NCI-H524 (cell line): ENCODE measurements at places on chromosomes 4 and X.
A peak's percentile ranks its signal among the peaks of the same experiment; 100 is the strongest.

GRCh38 chr4:133618963-133619362 is 469.9 kb downstream of the PCDH10 start:
- DNase-seq = no peak

DNA sequence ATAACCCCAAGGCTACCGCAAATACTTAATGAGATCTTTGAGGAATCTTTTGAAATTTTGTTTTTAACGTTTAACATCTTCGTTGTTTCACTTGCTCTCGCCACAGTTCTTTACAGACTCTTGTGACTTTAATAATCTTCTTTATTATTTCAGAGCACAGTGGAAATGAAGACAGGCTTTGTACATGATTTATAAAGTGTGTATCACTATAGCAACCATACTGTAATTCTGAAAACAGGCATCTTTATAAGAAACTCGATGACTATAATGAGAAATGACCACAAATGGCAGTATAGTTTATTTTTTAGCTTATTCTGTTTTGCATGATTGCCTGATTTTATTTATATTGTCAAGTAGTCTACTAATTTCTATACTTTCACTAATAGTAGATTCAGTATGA is 224.4 kb upstream of the GALNTL6 start:
- DNase-seq = no peak

DNA sequence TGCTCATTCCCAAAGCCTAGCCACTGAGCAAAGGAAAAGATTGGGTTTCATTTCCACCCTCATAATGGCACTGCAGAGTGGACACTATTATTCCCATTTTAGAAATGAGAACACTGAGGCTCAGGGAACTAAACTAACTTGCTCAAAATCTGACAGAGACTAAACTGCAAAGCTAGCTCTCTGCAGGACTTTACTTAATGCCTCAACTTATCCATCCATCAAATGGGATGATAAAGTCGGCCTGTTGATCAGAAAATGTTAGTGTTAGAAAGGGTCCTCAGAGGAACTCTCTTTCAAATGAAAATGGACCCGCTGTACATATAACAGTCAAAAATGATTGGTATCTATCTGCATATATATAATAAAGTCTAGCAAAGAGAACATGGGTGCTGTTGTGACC is 186.8 kb downstream of the QDPR start:
- no peak for DNase-seq

DNA sequence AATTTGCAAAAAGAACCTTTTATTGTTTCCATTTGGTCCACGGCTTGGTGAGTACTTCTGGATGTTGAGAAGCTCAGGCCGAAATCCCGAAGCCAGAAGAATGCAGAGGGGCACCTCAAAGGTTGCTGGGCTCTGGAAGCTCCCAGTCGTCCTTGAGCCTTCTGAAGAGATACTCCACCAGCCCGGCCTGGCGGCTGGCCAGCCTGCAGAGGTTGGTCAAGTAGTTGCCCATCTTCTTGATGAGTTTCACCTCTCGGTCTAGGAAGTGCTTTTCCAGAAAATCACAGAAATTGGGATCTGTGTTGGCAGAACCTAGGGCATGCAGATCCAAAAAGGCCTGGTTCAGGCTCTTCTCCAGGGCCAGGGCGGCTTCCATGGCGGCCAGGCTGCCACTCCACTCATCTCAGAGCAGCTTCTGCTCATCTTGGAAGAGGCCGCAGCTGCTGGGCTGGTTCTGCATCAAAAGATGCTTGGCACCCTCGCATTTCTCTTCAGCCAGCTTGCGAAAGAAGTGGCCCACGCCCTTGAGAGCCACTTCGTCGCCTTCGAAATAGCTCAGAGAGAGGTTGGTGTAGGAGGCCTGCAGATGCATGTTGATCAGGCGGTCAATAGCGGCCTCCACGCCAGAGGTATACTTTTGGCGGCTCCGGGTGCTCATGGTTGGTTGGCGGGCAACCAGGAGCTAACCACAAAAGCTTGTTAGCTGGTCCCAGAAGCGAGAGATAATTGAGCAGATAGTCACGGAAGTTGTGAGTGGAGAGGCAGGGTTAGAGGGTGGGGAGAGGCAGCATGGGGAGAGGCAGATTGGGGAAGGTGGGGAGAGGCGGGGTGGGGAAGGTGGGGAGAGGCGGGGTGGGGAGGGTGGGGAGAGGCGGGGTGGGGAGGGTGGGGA is 76.5 kb upstream of the TSPAN7 start:
- no peak for DNase-seq

DNA sequence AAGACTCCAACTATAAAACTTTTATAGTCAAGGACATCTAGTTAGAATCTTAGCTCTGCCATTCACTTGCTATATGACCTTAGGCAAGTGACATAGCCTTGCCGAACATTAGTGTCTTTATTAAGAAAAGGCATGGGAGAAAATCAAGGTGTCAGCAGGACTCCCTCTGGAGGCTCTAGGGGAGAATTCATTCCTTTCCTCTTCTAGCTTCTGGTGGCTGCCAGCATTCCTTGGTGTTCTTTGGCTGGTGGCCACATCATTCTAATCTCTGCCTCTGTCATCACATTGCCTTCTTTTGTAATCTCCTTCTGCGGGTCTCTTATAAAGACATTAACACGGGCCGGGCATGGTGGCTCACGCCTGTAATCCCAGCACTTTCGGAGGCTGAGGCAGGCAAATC is 99.8 kb downstream of the PPP1R2C start:
- peak; percentile 68 for DNase-seq

DNA sequence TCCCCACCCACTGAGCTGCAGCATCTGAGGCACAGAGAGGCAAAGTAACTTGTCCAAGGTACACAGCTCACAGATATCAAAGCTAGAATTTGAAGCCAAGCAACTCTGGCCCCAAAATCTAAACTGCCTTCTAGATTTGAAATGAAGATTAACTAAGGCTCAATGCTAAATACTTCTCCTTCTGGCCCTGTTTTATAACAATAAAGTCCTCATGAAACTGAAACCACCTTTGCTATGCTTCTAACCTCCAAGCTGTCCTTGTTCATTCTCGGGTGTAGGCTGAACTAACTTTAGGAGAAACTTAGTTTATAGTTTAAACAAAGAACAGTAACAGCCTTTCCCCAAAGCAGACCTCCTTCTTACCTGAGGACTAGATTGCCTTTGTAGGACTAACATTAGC is 93.6 kb downstream of the DCTD start:
- no peak for DNase-seq

DNA sequence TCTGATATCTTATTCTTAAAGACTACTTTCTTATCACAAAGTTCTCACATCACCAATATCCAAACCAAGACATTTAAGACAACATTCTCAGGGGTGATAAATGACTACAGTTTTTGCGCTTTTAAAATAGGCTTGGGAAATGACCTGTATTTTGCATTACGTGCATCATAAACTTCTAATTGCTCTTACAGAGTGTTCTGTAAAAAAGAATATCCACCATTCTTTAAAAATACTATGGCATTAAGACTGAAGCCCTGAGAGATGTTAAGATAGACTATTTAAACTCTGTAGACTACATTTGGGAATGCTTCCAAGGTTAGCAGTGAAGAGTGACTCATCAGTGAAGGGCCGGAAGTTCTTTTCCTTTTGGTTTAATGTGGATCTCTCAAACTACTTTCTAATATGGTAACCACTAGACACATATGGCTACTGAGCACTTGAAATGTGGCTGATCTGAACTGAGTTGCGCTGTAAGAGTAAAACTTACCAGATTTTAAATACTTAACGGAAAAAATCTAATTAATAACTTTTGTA is 518.8 kb upstream of the FTHL17 start:
- no peak for DNase-seq

GRCh38 chr4:172141025-172141424 is 327.8 kb downstream of the GALNTL6 start:
- no peak for DNase-seq

GRCh38 chr4:133938061-133938460 is 263.5 kb downstream of the PABPC4L start:
- no peak for DNase-seq

- DNase-seq = no peak
These were observed 189.9 kb downstream of the INPP4B start for GRCh38 chr4:142656178-142656577.

- peak; percentile 13 for DNase-seq
These were observed 9.6 kb downstream of the GPC4 start for GRCh38 chrX:133405498-133406185.

- DNase-seq = no peak
These were observed 31.7 kb downstream of the RXFP1 start for GRCh38 chr4:158553364-158553763.

GRCh38 chr4:17613761-17614415 is 553 bp upstream of the MED28 start:
- DNase-seq = no peak

GRCh38 chr4:180542445-180543100 is 1700.6 kb upstream of the TENM3 start:
- no peak for DNase-seq

- peak; percentile 77 for DNase-seq
These were observed 45.2 kb downstream of the TRIM2 start for GRCh38 chr4:153249199-153250041.

- DNase-seq = peak; percentile 2
These were observed 134.5 kb upstream of the RASGEF1B start for GRCh38 chr4:81606166-81606565.

DNA sequence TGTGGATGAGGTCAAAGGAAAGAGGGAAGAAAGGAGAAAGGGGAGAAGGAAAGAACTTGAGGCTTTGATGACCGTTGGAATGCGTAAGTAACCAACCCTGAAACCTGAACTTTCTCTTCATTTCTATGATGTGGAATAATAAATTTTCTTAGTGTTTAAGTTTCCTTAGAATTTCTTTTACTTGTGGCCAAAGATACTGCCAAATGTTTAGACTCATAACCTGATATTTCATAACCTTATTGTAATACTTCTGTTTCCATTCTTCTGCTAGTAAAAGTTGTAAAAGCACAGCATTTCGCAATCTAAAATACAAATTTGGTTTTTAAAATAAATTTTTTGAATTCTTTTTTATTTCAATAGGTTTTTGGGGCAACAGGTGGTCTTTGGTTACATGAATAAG is 258.5 kb upstream of the GIMD1 start:
- DNase-seq = no peak

DNA sequence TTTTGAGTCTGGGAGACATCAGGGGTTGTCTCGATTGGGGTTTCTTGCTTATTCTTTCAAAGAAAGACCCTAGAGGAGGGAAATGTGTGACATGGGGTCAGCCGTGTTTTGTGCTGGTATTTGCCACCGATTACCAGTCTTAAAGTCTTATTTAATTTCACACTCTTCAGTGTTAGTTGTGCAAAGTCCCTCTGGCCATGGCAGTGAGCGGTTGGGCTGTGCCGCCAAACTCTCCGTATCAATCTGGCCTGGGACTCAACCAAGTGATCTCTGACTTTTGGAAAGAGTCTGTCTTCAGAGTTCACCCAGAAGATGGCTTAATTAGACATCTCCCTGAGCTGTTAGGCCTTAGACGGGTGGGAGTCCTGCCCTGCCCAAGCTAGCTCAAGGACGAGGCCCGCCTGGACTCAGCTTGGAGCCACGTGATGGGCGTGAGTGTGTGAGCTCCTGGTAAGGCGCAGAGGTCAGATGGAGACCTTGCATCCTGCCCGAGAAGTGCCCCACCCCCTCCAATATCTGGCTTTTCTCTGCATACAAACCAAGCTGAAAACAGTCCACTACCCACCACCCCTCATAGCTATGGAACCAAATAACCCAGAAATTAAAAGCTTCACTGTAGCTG is 3.8 kb upstream of the PITX2 start:
- DNase-seq = no peak

DNA sequence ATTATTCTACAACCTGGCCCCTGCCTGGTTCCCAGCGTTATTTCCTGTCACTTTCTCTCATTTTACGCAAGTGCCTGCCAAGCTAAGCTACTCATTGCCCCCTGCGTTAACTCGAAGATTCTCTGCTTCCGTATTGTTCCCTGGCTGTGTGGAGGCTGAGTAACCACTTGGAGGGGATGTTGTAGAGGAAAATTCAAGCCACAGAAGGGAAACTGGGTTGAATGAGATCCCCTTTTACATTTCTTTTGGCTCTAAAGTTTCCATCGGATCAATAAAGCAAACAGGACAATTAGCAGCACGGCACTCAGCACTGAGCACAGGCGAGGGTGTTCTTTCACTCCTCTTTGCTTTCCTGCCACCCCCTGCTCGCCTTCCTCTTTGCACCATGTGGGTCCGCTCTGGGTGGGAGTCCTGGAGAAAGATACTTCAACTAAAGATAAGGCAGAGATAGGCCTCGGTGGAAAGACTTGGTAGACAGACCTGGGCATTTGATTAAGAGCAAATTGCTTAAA is 4.2 kb upstream of the TMSB4X start:
- DNase-seq = peak; percentile 58

- no peak for DNase-seq
These were observed 88.8 kb downstream of the DCLK2 start for GRCh38 chr4:150167054-150167453.

- no peak for DNase-seq
These were observed 11.9 kb downstream of the EXOC1 start for GRCh38 chr4:55865228-55865806.

- DNase-seq = no peak
These were observed 28.9 kb upstream of the TLL1 start for GRCh38 chr4:165844161-165844560.

- DNase-seq = no peak
These were observed 30.1 kb downstream of the MYOZ2 start for GRCh38 chr4:119165767-119166166.

DNA sequence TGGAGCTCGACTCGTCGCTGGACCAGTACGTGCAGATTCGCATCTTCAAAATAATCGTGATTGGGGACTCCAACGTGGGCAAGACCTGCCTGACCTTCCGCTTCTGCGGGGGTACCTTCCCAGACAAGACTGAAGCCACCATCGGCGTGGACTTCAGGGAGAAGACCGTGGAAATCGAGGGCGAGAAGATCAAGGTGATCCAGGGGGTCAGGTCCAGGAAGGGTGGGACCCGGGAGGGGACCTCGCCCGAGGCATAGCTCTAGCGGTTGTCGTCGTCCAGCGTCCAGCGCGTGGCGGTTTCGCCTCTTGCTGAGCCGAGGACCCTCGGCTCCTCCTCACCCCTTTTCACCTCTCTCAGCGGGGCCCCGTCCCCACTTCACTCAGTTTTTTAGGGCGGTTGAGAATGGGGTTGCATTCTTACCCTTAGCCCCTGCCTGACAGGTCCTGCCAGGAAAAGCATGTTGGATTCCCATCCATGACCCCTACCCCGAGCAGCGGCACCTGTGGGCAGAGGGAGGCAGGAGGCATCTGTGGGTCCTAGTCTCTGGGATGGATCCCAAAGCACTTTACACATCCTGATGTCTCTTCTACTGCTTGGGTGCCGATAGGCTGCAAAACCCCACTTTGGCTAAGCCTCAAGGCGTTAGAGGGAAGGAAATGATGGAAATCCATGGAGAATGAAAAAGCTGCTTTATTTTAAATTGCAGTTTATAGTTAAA is 524 bp downstream of the RAB33A start:
- DNase-seq = peak; percentile 9

GRCh38 chrX:103215425-103215991 is 600 bp downstream of the BEX4 start:
- DNase-seq = peak; percentile 62

- no peak for DNase-seq
These were observed 82.2 kb downstream of the SLC9A7 start for GRCh38 chrX:46676399-46677356.

GRCh38 chrX:70476934-70477733 is 32.5 kb downstream of the DLG3 start:
- DNase-seq = peak; percentile 52

- no peak for DNase-seq
These were observed 337.4 kb downstream of the ARHGAP10 start for GRCh38 chr4:148069086-148069894.

GRCh38 chr4:99625369-99625768 is 32.3 kb downstream of the C4orf54 start:
- no peak for DNase-seq

- DNase-seq = no peak
These were observed 428.2 kb upstream of the GALNT7 start for GRCh38 chr4:172740434-172740833.

- no peak for DNase-seq
These were observed 28.0 kb downstream of the MFSD8 start for GRCh38 chr4:127936974-127937373.
